Nucleus accumbens (tissue), 56 donors: ENCODE measurements at places on chromosomes 12 and 14.

DNA sequence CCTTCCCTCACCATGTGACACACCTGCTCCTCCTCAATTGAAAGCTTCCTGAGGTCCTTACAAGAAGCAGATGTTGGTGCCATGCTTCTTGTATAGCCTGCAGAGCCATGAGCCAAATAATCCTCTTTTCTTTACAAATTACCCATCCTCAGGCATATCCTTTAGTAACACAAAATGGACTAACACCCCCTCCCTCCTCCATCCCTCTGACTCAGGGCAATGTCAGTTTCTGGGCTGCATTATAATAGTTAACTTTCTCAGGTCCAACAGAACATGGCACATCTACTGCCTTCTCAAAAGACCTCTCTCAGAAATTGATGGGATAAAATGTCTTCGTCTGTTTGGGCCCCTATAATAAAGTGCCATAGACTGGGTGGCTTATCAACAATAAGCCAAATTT is 287.0 kb downstream of the DPF3 start:
- DNase-seq = no peak

- peak; percentile 52 for DNase-seq
These were observed 98.6 kb downstream of the PELI2 start for GRCh38 chr14:56216626-56217379.

DNA sequence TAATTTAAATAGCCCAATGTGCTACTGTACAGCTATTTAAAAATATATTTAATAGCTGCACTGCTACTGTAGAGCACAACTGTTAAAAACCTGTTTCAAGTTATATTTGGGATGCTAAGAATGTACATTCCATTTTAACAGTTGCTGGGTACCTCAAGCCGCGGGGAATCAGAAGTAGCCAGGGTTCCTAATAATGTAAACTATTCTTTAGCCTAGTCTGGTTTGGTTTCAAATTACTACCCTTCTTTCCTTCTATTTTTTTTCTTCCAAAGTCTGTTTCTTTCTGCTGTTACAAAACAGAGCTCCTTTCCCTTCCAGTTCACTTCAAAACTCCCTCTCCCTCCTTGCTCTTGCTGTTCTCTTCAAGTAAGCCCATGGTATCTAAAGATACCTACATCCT is 21.3 kb downstream of the SCAF11 start:
- DNase-seq = no peak

DNA sequence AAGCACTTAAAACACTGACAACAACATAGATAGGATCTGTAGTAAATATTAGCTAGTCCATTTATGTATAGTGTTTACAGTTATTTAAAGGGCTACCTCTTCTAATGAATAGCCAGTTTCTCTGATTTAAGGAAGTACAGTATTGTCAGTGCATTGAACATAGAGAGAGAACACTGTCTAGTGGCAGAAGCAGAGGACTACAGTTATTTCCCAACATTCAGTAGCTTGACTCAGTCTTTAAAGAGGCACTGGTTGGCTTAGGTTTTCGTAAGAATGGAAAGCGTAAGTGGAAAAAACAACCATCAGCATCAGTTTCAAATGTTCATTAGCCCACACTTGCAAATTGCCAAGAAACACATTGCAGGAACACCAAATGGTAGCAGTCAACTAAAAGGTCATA is 125.0 kb upstream of the HMGA2 start:
- no peak for DNase-seq

DNA sequence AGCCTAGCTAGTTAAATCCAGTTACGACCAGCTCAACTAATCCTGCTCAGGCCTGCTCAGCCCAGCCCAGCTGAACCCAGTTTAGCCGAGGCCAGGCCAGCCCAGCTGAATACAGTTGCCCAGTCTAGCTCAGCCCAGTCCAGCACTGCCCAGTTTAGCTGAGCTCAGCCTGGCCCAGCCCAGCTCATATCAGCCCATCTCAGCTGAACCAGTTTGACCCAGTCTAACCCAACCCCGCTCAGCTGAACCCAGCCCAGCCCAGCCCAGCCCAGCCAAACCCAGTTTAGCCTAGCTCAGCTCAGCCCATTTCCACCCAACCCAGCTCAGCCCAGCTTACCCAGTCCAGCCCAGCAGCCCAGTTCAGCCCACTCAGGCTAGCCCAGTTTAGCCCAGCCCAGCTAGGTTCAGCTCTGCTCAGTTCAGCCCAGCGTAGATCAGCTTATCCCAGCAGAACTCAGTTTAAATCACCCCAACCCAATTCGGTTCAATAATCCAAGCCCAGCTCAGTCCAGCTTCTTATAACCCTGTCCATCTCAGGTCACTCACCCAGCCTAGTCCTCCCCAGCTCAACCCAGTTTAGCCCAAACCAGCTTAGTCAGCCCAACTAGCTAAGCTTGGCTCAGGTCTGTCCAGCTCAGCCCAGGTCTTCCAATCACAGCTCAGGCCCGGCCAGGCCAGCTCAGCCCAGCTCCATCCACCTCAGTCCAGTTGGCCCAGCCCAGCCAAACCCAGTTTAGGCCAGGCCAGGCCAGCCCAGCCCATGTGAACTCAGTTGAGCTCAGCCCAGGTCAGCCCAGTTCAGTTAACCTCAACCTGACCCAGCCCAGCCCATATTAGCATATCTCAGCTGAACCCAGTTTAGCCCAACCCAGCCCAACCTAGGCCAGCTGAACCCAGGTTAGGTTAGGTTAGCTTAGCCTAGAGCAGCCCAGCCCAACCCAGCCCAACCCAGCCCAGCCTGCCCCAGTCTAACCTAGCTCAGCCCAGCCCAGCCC is 76.7 kb downstream of the TMEM121 start:
- no peak for DNase-seq

DNA sequence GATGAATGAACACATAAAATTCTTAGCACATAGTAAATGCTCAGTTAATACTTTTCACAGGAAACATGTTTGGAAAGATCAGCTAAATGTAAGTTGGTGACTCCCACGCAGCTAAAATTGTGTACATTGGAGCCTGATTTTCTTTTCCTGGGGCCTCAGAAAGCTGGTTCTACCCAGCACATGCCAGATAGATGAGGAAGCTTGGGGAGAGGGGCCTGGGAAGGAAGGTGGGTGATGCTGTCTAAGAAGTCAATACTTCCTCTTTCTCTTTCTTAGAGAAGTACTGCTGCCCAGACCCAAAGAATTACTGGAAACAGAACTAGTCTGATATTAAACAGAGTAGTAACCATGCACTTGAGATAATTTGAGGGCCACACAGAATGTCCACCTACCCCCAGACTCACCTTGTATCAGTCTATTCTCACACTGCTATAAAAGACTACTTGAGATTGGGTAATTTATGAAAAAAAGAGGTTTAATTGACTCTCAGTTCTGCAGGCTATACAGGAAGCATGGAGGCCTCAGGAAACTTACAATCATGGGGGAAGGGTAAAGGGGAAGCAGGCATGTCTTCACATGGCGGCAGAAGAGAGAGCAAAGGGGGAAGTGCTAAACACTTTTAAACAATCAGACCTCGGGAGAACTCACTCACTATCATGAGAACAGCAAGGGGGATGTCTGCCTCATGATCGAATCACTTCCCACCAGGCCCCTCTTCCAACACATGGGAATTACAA is 123.3 kb upstream of the MED13L start:
- no peak for DNase-seq

GRCh38 chr14:89004166-89004565 is 179.7 kb downstream of the TTC8 start:
- no peak for DNase-seq
